ENCODE measurements at places on chromosomes 5 and 9.

GRCh38 chr5:90549729-90550275, 8.8 kb upstream of the ADGRV1 start:
- DNase-seq: no peak

DNA sequence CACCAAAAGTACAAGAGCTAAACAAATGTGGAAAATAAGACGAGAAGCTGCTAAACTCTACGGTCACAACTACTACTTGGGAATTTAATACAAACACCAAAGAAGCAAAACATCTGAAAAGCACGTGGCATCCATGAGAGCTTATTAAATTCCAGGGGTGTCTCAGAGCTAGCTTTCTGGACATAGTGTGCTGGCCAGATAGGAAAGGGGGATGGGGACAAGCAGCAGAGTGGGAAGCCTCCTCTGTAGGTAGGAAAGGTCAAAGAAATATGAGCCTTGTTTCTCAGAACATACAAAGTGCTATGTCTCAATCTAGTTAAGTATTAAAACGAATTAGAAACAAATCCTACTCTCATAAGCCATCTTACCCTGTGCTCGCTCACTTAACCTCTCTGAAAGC, 51.3 kb upstream of the GOLPH3 start:
- DNase-seq: no peak

DNA sequence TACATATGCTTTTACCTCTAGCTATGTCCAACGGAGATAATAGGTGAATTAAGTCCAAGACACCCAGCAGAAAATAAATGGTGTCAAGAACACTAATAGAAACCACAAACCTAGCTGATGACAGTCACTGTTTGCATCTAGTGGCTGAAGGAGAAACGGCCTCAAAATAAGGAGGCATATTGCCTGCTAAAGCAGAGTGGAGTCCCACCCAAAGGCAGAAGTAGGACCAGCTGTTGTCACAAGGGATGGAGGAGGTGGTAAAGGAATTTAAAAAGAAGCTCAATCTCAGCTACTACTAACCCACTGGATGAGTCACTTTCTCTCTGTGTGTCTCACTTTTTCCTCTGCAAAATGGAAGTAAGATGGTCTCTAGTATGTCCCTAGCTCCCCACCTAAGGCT, 224.3 kb downstream of the GRIA1 start:
- no peak for DNase-seq

DNA sequence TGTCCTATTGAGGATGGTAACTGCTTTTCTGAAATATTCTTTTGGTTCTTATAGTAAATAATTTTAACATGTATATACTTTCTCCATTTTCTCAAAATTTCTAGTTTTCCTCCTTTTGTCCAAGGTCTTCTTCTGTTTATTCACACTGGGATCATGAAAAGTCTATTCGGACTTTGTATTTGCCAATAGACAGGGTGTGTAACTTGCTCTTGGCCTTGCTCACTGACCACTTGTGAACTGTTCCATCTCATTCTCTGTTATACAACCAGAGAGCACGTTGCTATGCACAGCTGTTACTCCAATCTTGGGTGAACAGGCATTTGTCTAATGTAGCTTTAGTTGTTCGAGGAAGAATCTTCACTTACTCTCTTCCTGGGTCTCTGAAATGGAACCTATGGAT, 388.9 kb downstream of the SH3GL2 start:
- DNase-seq: no peak

DNA sequence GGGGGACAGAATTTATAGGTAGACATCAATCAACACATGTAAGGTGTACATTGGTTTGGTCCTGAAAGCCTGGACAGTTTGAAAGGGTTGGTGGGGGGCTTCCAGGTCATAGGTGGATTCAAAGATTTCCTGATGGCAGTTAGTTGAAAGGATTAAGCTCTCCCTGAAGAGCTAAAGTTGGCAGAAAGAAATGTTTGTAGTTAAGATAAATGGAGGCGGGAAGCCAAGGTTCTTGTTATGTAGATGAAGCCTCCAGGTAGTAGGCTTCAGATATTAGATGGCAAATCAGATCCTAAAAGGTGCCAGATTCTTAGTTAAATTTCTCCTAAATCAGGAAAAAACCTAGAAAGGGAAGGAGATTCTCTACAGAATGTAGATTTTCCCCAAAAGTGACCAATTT, 9.0 kb upstream of the LRRTM2 start:
- no peak for DNase-seq

DNA sequence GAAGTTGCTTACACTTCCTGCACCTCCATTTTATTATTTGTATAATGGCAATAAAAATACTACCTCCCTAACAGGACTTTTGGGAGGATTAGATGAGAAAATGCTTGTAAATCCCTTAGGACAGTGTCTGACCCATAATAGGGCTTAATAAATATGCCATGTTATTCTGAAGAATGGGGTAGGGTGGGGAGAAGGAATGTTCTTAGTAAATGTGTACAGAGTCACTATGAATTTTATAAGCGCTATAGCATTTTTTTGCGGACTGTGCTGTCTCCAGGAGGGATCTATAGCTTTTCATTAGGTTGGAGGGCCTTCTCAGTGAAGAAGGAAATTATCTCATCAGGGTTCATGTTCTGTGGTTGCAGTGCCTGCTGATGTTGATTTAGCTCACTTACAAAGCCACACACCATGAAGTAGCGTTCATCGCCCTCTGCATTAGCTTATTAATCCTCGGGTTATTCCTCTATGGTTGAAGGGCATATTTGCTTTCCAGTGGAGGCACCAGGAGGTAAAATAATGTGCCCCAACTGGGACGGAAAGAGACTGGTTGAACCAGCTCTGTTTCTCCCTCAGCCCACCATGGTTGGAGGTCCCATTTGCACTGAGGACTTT, 497.1 kb downstream of the ARHGEF28 start:
- DNase-seq: peak; percentile 75

- no peak for DNase-seq
These were observed 53.9 kb downstream of the COL15A1 start for GRCh38 chr9:98997604-98998003.

DNA sequence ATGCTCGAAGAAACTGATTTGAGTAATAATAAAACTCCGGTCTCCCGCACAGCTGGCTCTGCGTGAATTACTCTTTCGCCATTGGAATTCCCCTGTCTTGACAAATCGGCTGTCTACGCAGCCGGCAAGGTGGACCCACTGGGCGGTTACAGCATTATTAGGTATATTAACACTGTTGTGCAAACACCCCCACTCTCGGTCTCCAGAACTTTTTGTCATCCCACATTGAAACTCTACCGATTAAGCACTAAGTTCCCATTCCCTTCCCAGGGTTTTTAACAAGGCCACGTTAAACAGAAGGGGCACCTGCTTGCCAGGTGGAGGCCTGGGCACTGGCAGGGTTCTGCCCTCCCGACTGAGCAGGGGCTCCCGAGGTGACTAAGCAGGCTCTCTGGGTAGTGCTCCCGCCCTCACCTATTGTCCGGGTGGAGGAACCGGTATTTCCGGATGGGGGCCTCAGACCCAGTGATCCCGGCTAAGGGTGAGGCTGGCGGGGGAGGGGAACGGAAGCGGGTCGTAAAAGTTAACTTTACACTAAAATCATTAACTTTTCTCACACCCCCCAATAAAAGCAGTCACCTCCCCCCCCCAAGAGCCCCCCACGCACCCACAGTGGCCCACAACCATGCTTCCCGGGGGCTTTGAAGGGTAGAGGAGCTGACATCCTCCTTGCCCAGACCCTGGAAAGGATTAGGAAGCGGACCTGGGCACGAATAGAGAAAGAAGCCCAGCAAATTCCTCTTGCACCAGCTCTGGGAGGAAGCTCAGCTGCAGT, 53.5 kb upstream of the TJP2 start:
- DNase-seq: peak; percentile 96

- DNase-seq: no peak
These were observed 174.5 kb upstream of the MAP3K1 start for GRCh38 chr5:56640763-56641406.

DNA sequence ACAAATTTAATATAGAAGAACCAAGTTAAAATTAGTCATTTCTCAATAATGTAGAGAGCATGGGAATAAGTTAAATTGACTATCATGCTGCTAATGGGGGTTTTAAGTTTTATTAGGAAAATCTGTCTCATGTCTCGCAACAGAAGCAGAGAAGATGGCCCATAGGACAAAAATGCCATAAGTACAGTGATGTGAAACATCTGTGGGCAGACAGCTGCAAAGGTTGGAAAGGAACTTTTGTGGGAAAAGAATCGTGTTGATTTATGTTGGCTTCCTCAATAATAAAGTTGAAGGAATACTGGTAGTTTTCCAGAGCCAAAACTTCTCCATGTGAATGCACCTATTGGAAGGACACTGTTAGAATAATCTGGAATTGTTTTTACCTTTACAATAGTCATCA, 44.8 kb downstream of the VCAN start:
- no peak for DNase-seq

- DNase-seq: no peak
These were observed 67.0 kb downstream of the NFIB start for GRCh38 chr9:14246951-14247350.

DNA sequence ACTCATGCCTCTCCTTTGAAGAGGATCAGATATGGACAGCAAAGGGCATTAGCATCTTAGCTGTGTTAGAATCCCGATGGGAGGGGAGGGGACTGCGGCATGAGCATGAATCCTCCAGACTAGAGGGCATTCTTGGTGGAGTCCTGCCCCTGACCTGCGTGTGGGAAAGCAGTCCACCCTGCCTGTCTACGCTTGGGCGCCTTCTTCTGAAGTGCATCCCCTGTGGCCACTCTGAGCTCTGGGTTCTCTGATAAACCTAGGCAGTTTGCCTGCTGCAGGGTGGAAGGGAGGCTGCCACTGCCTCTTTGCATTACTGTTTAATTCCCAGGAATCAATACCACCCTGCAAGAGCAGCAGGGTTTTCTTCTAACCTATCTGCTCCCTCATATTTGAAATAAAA, 169.3 kb downstream of the INSYN2B start:
- no peak for DNase-seq

DNA sequence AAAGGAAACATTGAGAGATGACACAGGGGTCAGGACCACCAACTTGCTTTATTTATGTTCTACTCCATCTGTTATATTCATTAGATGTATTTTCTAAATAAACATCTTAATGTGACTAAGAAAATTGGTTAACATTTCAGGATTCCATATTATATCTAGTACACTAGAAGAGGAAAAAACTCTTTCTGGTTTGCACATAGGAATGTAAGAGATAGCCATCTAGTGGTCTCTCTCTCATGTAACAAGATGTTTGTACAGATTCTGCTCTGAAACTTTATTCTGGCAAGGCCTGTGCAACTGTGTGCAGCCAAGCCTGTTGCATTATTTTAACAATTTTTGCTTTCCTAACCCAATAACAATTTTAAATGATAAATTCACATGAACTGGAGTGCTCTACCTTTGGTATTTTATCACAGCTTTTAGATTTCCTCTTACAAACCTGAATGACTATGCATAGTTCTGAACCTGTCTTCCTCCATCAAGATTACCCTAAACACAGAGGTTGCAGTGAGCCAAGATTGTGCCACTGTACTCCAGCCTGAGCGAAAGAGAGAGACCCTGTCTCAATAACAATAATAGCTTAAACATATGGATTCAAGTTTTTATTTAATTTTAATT, 148.2 kb downstream of the GIN1 start:
- no peak for DNase-seq

GRCh38 chr5:132854301-132854700, 12.0 kb downstream of the GDF9 start:
- DNase-seq: no peak

DNA sequence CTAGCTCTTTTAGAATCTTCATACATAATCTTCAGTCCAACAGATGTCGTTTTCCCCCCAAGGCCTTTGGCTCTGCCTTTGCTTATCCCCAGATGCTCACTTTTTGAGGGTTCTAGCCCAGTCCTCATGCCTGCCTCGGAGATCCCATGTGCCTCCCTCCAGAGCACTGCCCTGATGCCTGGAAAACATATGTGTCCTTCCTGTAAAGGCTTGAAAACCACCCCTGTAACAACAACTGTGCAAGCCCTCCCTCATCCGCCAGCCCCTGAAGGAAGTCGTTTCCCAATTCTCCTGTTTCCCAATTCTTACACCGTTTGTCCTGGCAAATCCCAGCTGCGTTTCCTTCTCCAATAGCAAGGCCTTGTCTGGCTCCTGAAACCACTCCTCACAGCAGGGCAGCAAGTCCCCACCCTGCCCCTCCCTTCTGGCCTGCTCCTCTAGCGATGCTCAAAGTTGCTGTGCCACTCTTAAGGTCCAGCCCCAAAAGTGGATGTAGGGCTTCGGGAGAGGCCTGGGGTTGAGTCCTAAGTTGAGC, 52.2 kb downstream of the SLC36A1 start:
- DNase-seq: no peak

DNA sequence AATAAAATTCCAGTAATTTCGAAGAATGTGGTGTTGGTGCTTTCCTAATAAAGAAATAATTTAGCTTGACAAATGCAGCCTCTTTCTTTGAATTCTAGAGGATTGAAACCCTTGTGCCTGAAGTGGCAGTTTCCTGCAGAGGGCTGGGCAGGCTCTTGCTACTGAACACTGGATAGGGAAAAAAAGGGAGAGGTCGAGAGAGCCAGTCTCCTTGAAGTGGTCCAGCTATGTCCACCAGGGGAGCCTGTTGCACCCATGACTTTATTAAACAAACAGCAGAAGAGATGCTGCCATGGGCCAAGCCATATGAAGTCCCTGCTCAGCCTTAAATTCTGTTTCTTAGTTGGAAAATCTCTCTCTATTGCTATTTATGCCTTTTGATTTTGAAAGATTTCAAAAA, 178.4 kb downstream of the SMARCA2 start:
- DNase-seq: no peak

- DNase-seq: no peak
These were observed 136.9 kb downstream of the SIL1 start for GRCh38 chr5:139061274-139061673.

DNA sequence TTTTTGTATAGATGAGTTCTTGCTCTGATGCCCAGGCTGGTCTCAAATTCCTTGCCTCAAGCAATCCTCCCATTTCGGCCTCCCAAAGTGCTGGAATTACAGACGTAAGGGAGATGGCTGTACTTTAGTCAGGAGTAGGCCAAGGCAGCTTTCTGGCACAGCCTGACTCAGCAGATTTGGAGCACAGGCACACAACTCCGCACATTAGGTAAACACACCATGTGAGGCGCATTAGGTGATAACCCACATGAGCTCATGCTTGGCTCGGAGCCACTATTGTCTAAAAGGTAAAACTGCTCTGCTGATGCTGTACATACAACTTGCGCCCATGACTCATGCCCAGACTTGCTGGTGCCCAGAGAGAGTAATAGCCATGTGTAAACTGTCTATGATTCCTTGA, 1157.9 kb downstream of the TAF11L14 start:
- peak; percentile 91 for DNase-seq

DNA sequence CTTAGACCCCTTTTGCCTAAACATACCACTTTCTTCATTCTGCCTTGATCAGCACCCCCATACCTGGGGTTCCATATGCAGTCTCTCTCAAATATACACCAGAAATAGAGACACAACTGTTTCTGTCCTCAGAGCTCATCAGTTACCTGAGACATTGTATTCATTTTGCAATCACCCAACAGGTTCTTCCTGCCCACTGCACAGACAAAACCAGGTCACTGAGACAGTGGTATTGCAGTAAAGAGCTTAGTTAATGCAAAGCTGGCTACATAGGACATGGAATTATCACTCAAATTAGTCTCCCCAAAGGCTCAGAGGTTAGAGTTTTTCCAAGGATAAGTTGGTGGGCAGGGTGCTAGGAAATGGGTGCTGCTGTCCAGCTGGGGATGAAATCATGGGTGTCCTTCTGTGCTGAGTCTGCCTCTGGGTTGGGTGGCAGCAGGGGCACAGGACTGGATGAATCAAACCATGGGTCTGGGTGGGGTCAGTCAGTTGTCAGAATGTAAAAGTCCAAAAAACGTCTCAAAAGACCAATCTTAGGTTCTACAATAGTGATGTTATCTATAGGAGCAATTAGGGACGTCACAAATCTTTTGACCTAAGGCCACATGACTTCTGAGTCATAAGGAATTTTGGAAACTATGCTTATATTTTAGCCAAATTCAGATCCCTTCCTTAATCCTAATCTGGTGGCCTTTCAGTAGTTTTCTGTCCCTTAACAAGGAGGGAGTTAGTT, 41.0 kb downstream of the KCNV2 start:
- DNase-seq: no peak
